ENCODE measurements at places on chromosomes 6 and 20. TPM values are rescaled to one million over a fixed set of nuclear protein-coding genes. Genes with fewer than 3 reads are reported as not detected.

GRCh38 chr6:30877419-30878262 lies 6.7 kb upstream of the DDR1 start:
- peak; percentile 95 for DNase-seq

DNA sequence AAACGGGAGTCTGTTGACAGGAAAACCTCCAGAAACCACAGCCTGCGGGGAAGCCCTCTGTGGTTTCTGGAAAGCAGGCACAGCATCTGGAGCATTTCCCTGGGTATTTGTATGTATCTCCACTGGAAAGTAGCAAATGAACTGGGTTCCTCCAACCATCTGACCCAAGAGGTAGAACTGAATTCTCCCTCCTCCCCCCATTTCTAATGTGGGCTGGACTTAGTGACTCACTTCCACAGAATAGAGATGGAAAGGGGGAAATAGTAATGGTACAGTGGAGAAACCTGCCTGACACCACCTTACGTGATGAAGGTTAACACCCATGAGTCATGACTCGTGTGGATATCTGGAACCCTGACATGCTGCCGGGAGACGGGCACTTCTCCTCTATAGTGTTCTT lies 51.9 kb upstream of the XRN2 start:
- DNase-seq = peak; percentile 15

DNA sequence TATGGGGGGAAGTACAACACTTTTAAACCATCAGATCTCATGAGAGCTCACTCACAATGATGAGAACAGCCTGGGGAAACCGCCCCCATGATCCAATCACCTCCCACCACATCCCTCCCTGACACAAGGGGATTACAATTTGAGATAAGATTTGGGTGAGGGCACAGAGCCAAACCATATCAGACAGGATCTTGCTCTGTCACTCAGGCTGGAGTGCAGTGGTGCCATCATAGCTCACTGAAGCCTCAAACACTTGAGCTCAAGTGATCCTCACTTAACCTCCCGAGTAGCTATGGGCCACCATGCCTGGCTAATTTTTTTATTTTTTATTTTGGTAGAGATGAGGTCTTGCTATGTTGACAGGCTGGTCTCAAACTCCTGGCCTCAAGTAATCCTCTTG lies 5.1 kb upstream of the IYD start:
- no peak for DNase-seq

- DNase-seq = no peak
Observed at GRCh38 chr6:127914240-127914639, 13.4 kb upstream of the THEMIS start.

GRCh38 chr20:49446808-49447207 lies 35.7 kb downstream of the KCNB1 start:
- peak; percentile 12 for DNase-seq

GRCh38 chr6:121395736-121396135 lies 39.7 kb upstream of the GJA1 start:
- DNase-seq = no peak

DNA sequence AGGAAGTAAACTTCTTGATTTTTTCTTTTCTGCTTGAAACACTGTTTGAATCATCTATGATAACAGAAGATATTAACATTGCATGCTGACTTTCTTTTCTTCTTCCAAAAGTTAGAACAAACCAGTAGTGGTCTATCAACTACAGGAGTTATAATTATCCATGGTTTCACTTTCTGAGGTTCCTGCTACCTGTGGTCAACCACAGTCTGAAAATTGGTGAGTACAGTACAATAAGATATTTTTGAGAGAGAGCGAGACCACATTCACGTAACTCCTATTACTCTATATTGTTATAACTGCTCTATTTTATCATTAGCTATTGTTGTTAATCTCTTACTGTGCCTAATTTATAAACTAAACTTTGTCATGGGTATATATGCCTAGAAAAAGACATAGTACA lies 86.1 kb downstream of the MAP7 start:
- no peak for DNase-seq

GRCh38 chr20:35820715-35821114 lies 48.9 kb downstream of the PHF20 start:
- peak; percentile 43 for DNase-seq

DNA sequence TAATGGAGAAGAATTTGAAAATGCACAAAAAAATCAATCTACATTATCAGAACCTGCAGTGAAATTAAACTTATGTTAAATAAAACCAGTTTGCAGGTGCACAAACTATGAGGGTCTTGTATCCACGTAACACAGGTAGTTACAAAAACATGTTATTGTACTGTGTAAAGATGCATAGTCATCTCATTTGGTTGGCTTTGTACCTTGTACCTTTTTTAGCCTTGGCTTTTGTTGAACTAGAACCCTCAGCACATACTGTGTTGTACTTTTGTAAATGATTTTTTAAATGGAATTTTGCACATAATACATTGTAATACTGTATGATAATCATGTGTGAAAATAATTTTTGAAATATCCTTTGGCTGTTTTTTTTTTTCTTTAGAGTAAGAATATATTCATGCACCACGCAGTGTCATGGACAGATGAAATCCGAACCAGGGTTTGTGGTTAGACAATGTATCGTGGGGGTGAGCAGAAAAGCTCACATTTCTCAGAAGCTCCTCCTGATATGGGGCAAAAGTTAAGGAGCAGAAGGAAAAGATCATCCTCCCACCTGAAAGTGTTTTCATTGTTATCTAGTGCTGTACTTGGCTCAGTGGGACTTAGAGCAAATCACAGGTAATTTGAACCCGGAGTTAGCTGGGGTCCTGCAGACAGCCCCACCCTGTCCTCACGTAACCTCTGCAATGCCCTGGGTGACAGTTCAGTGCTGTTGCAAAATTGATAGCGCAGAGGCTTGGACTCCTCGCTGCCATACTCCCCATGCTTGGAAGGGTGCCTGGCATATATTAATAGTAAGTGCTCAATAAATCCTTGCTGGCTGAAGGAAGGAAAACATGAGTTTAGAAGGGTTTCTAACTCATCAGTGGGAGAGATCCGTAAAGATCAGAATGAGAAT lies 14.8 kb upstream of the NAA20 start:
- DNase-seq = peak; percentile 31

GRCh38 chr6:125743604-125744003 lies 5.8 kb upstream of the HEY2 start:
- no peak for DNase-seq

- DNase-seq = no peak
Observed at GRCh38 chr20:51768759-51769517, 748 bp upstream of the ATP9A start.

DNA sequence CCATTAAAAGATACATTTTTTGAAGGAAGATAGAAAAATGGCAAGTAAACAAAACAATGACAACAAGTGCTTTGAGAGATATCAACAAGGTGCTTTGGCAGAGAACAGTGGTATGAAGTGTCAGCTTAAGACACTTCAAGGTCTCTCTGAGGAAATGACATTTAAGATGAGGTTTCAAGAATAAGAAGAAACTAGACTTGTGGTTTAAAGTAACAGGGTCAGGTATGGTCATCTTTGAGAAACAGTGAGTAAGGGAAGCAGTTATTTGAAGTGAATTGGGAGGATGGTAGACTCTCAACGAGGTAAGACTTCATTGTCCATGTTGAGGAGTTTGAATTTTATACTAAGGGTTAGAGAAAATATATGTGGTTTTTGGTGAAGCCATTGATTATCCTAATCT lies 77.8 kb downstream of the SYCP2L start:
- no peak for DNase-seq

DNA sequence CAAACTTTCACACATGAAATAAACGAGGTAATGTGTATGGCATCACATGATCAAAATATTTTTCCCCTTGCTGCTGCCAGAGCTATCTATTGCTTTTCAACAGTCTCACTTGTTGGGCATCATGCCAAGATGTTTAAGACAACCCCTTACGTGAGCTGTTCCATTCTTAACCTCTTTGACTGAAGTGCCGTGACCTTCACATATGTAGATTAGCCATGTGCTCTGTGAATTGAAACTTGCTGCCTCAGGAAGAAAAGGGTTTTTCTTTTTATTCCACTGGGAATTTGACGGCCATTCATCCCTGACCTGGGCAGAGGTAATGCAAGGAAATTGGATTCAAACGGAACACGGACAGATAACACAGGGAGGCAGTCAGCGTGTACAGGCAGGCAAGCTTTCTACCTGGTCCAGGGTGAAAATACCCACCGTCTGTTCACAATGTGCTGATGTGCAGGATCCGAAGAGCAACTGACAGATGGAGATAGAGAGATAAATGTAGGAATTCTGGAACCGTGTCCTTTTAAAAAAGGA lies 14.2 kb downstream of the ARID1B start:
- peak; percentile 74 for DNase-seq

DNA sequence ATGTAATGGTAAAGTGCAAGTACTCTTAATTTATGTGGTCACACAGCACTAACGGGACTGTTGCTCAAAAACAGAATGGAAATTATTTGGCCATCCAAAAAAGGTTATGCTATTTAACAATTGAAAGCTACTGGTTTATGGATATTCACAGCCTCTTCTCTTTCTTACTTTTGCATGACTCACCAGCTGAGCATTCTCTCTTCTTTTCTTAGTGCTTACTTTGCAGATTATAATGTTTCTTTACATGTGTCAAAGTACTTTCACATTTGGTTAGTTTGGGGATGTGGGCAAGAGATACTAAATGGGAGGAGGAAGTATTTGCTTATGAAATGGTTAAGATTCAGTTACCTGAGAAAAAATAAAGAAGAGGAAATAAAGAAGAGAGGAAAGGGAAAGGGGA lies 610.5 kb downstream of the HTR1B start:
- peak; percentile 44 for DNase-seq

DNA sequence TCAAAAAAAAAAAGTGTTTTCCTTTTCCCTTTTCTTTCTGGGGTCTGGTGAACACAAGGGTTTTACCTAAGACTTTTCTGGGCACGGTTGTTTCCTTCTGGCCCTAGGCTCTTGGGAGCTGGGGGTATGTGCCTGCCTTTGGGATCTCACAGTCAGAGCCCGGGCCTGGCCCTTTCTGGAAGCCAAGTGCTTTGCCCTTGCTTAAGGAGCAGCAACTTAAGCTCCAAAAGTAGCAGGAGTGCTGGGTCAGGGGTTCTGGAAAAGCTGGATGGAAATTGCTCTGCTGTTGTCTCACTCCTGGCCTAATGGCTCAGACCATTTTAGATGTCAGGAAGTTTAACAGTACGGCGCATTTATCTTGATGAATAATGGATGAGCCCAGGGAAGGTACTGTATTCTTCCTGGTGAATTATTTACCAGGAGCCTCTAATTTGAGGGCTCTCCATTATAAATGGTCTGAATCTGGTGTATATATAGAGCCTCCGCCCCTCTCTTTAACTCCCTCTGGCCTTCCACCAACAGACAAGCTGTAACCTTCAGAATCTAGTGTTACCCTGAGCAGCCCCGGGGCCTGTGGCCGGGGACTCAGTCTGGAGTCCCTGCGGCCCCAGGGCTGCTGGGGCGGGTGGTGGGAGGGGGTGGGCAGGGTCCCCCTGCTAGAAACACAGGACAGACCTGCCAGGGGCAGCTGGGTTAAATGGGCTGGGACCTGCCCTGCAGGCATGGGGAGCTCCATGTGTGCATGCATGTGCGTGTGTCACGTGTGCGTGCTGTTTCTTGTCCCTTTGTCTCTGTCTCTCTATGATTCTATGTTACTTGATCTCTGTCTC lies 37.5 kb downstream of the PTK7 start:
- DNase-seq = peak; percentile 51

DNA sequence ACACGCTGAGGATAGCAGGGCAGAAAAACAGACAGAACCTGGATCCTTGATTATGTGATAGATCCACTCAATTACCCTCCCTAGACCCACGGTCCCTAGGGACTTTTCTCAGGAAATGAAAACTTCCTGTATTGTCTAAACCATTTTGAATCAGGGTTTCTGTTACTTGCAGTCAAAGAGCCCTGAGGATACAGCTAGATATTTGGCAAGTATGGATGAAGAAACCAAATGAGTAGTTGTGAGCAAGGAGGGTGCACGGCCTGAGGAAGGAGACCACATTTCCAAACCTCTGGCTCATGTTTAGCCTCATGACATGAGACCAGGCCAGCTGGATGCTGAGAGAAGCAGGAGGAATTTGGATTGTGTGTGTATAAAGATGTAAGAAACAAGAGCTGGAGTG lies 91.6 kb downstream of the MRPL14 start:
- DNase-seq = peak; percentile 49

GRCh38 chr6:106979435-106979884 lies 4.9 kb upstream of the CD24 start:
- DNase-seq = peak; percentile 79

GRCh38 chr6:159373670-159374069 lies 204.5 kb downstream of the FNDC1 start:
- DNase-seq = no peak

GRCh38 chr6:100948381-100949133 lies 67.4 kb upstream of the ASCC3 start:
- DNase-seq = peak; percentile 92

DNA sequence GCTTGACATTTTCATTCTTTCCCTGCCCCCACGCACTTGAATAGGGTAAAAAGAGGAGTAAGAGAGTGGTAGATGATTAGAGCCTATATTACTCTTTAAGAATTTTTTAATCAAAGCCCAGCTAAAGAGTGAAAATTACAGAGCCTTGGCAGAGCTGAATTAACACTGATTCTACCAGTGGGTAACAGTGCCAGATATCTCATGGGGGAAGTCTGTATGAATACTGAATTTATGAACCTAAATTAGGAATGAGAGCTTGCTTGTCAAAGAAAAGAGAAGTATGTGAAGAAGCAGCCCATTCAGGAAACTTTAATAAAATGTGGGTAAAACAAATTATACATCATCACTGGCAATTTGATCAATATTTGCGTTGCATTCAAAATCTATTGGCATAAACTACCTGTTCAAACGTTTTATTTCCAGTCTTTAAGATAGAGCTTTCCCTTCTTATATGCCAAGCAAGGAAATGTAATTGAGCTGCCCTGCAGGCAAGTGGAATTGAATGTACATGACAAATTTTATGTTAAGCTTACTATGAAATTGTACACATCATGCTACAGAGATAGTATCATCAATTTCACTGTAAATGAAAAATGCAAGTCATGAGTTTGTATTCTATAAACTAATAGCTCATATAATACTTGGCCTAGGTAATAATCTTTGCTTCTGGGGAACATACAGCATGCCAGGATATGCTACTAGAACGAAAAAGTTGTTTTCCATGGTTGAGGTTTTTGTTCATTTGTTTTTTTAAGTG lies 14.5 kb downstream of the SOBP start:
- no peak for DNase-seq

Gene PRRT1
- under 0.01 TPM for total RNA-seq

Gene SCRT2
- not detected for total RNA-seq

Gene SAMD3
- 5.5 TPM for total RNA-seq

Gene C4B
- total RNA-seq = 9.9 TPM

Gene MRPL2
- 20.7 TPM for total RNA-seq

Gene SLC9A8
- 7.3 TPM for total RNA-seq

Gene LAMA4
- 197 TPM for total RNA-seq

Gene HIVEP2
- 28.9 TPM for total RNA-seq

Gene LY6G6C
- total RNA-seq = not detected

Gene GRM1
- not detected for total RNA-seq

Gene PLCB1
- total RNA-seq = 19.0 TPM

Measured in fibroblast of villous mesenchyme (primary cell).